ENCODE measurements at places on chromosomes 11 and 22.

DNA sequence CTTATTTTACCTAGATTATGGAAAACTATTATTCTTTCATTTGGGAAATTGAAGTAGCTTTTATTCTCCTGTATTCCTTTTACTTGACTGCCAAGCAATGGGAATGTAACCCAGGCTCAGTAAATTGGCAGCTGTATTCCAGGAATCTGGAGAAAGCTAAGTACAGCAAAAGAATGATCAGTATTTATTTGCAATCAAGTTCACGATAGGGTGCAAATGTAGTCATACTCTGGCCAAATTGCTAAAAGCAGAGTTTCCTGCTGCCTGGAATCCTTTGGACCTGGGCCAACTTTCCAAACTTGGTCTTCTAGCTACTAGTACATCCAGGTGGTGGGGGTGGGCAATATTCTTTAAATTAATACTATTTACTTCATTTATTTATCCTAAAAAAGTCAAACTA, 286.0 kb upstream of the CTSC start:
- no peak for DNase-seq

DNA sequence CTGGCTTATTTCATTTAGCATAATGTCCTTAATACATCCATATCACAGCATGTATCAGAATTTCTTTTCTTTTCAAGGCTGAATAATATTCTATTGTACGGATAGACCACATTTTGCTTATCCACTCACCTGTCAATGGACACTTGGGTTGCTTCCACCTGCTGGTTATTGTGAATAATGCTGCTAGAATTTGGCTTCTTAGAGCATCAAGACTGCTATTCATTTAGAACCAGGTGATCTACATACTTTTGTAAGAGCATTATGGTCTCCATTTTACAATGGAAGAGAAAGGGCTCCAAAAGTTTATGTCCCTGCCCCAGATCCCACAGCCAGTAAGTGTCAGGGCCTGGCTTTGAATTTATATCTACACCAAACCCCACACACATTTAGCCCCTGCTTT, 100.7 kb upstream of the CD82 start:
- DNase-seq, result no peak

DNA sequence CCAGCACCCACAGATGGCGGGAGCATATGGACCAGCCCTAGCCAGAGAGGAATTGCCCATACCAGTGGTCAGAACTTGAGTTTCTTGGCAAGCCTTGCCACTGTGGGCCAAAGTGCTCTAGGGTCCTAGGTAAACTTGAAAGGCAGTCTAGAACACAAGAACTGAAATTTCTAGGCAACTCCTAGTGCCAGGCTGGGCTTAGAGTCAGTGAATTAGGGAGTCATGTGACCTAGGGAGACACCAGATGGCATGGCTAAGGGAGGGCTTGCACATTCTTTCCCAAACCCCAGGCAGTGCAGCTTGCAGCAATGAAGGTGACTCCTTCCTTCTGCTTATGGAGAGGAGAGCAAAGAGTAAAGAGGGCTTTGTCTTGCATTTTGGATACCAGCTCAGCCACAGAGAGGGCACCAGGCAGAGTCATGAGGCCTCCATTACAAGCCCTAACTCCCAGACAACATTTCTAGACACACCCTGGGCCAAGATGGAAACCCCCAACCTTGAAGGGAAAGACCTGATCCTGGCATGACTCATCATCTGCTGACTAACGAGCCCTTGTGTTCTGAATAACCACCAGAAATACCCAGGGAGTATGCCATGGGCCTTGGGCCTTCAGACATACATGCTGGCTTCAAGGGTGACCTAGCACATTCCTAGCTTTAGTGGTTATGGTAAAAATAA, 19.2 kb upstream of the OR56A3 start:
- no peak for DNase-seq

GRCh38 chr11:1776944-1777715, 13.4 kb upstream of the CTSD start:
- DNase-seq, result no peak

GRCh38 chr11:108685419-108686130, 20.7 kb downstream of the DDX10 start:
- DNase-seq, result no peak

GRCh38 chr11:9462806-9463537, 2.2 kb downstream of the ZNF143 start:
- no peak for DNase-seq

DNA sequence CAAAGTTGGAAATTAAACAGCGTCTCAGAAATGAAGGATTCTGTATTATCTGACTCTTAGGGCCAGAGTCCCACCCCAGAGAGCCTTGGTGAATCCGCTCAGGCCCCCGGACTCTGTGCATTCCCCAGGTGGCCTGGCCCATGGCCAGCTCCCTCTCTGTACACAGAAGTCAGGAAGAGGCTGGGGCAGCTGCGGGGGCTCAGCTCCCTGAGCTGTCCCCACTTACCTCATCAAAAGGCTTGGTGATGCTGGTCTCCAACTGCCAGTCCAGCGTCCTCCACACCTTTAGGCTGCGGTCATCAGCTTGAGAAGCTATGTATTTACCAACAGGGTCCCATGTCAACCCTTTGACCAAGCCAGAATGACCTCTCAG, 35.0 kb downstream of the HIRA start:
- no peak for DNase-seq

Data from spleen (tissue), 13 donors.